GM12892 (cell line): ENCODE measurements at places on chromosomes 1 and 21.

DNA sequence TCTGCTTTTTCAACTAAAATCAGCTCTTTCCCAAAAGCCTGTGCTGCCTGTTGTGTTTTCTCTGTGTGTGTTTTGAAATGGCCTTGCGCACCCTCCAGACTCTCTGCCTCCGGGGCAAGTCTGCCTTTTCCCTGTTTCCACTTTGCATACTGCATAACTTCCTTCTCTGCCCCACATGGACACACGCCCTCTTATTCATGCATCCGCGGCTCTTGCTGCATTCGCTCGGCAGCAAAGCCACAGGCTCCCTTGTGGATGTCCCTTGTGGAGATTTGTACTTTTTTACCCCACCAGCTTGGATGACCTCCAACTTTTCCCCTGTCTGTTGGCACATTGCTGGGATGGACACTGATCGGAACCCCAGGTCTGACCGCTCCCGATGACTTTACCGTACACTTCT lies 147.6 kb downstream of the ADSS2 start:
- no peak for DNase-seq

DNA sequence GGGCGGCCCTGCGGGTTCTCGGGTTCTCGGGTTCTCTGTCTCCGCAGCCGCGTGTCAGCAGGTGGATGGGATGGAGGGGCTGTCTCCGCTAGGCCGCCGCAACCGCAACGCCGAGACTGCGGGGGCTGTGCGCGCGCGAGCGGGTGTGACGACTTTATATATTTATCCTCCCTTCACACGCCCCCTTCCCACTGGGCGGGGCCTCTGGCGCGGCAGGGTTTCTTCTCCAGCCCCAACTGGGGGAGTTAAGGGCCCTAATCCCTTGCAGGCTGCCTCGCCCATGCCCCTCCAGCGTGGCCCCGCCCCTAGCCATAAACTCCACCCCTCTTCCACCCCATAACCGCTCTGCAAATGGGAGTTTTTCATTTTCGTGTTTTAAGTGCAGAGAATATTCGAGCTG lies 3.4 kb downstream of the IGSF21 start:
- DNase-seq: no peak

DNA sequence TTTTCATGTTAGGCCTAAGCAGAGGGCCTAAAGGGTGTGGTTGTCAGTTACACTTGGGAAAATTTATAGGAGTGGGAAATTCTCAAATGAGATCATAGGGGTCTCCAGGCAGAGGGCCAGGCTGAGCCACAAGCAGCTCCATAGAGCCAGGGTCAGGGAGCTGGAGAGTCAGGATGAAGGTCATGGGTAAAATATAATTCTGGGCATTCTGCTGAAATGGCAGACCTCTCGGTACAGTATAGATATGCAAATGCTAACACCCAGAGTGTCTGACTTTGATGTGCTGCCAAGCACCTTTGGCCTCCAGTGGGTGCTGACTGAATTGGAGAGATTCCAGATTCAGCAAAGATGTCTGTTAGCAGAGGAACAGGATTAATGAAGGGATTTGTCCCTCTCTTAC lies 40.1 kb downstream of the DNM3 start:
- DNase-seq: no peak

- DNase-seq: no peak
Observed at GRCh38 chr1:85195703-85196102, 5.1 kb downstream of the SYDE2 start.

GRCh38 chr1:108817811-108818210 lies 39.1 kb downstream of the AKNAD1 start:
- no peak for DNase-seq

DNA sequence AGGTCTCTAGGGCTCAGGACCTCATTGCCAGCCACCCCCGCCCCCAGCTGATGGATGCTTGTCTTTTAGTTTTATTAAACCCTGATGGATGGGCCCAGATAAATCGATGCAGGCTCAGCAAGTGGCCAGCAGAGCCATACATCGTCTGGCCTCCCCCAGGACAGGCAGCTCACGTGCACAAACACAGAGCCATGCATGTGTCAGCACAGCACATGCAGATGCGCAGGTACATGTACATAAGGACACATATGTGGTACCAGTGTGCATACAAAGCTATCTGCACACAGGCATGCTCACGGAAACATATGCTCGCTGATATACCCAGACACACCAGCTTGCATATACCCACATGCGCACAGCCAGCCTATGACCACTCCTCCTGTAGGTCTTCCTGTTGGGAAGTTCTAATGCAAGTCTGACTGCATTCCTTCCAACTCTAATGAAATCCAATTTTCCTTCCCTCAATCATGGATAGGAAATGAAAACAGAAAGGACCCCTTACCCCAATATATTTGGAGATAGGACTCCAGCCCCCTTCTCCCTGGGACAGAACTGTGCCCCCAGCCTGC lies 897 bp downstream of the COL16A1 start:
- DNase-seq: no peak

DNA sequence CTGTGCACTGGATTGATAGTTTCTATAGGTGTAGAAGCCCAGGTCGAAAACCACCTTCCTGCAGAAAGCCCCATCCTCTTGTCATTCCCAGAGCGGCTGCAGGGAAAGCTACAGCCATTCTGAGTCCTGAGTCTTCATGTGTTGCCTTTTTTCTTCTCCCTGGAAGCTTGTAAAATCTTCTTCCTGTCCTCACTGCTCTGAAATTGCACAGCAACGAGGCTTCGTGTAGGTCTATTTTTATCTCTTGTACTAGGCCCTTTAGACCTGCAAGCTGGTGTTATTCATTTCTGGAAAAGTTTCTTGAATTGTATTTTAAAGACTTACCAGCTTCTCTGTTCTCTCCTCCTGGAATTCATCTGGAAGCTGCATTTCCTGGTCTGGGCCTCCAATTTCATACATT lies 44.2 kb upstream of the ETS2 start:
- DNase-seq: no peak

- DNase-seq: no peak
Observed at GRCh38 chr1:59383963-59384362, 87.1 kb downstream of the FGGY start.

GRCh38 chr1:66563094-66563800 lies 29.3 kb downstream of the SGIP1 start:
- no peak for DNase-seq

DNA sequence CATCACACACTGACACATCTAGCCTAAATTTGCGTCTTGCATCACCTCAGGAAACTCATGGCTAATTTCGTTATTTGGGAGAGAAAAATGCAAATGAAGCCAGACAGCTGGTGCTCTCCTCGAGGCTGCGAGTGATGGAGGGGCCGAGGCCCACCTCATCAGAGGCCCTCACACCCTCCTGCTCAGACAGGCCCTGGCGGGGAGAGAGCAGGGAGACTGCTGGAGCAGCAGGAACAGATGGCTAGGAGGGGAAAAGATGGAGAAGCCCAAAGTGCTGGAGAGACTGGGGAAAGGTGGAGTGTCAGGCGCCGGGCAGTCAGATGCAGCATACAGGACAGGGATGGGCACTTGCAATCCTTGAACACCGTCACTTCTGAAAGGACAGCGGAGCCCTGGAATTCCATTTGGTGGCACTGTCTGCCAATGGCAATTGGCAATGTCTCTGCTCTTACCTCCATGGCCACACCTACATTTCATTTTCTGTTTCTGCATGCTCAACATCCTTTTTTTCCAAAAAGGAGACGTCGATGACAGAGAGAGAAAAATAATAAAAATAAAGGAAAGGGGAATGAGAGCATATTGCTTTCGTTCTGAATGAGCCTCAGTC lies 286.2 kb downstream of the SPATA17 start:
- DNase-seq: no peak

- no peak for DNase-seq
Observed at GRCh38 chr1:89659322-89660081, 26.6 kb downstream of the LRRC8C start.

GRCh38 chr1:179973198-179974110 lies 18.8 kb downstream of the CEP350 start:
- DNase-seq: no peak

DNA sequence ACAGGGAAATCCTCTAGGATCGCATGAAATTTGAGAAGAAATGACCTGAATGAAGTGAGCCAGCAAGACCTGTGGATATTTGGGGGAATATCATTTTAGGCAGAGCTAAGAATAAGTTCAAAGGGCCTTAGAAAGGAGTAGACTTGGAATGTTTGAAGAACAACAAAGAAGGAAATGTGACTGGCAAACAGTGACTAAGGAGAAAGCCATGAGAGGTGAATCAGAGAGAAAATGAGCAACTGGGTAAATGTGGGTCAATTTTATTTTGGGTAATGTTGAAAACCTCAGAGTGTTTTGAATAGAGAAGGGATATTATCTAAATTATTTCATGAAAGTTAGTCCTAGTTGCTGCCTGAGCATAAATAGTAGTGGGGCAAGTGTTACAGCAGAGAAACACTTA lies 672.8 kb downstream of the LMO4 start:
- DNase-seq: no peak
